ENCODE measurements at places on chromosomes 7 and 10.

DNA sequence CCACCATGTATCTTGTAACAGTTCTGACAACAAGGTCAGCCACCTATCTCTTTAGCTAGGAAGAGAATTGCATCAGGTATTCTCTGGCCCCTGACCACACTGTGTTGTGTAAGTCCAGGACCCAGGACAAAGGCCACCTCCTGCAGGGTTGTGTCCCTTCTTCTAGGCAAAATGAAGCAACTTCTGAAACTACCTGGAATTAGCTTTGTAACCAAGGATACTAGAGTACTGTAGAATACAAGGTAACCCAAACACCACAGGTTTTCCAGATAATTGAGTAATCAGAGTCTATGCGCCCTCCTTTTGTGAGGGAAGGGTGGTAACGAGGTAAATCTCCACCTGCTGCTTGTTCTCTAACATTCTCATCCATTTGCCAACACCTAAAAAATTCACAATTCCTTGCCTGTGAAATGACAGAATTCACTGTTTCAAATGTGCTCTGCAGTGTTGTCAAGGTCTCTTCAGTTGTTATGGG, 51.7 kb downstream of the SGMS1 start:
- no peak for DNase-seq

DNA sequence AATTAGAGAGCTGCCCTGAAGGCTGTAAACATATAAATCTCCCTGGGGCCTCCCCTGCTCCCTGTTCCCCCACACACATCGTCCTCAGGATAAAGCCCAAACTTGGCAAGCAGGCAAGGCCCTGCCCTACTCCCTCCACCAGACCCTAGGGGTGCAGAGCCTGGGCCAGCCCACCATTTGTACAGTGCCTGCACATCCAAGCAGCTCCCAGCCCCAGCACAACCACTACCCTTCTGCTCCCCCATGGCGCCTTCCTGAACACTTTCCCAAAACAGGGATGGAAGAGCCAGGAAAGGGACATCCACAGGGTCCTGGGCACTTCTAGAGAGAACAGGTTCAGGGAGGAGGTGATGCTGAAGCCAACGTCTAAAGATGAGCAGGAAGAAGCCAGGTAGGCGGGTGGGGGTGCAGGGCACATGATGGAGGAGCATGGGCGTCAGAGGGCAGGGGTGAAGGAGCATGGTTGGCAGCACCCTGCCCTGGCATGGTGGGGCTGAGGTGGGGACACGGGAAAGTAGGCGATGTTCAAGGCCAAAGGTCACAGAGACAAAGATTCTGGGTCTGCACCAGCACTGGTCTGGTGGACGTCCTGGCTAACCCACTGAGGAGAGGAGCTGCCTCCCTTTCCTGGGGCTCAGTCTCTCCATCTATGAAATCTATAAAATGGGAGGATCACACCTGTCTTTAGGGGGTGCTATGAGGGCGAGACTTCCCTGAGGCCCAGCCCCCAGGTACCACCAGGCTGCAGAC, 140.6 kb downstream of the ARHGAP22 start:
- no peak for DNase-seq

GRCh38 chr10:28620251-28620650, 57.1 kb upstream of the BAMBI start:
- DNase-seq = no peak

DNA sequence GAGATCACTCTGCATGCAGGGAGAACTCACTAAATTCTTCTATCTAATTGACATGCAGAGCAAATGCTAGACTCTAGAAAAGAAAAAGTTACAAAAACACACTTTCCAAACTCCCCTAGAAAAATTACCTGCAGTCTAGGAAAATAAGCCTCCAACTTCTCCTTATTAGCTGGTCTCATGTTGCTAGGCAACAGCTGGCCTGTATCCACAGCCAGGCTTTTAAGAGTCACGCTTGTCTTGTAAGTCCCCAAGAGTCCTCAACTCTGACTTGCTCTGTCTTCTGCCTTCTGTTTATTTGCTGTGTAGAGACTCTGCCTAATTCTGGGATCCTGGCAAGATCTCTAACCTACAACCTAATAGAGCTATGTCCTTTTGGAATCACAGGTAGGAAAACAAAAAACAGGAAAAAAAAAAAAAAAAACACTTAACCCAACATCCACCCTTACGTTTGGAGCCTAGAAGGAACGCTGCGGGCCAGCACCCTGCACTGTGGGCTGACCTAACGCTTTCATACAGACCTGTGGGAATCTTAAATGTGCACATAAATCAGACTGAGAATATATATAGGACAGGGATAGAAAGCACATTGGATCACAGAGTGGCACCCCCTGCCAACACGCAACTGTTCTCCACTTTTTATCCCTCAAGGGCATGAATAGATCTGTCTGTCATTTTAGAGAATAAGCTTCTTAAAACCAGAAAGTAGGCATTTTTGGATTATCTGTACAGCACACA, 117.0 kb upstream of the PTPRZ1 start:
- peak; percentile 71 for DNase-seq

GRCh38 chr7:44587843-44588711, 6.0 kb upstream of the TMED4 start:
- no peak for DNase-seq

DNA sequence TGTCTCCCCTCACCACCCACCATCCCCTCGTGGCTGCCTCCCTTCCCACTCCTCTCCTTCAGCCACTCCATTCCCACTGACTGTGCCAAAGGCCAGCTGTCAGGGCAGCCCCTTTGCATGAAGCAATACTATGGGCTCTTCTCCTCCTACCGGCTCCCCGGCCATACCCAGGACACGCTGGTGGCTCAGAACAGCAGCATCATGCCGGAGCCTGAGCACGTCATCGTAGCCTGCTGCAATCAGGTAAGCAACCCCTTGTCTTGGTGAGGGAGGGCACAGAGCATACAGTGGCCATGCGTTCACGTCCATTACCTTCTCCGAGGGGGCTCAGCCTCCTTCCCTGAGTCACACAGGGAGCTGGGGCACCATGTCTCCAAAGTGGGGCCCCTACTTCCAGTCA, 11.6 kb downstream of the CHAT start:
- no peak for DNase-seq

DNA sequence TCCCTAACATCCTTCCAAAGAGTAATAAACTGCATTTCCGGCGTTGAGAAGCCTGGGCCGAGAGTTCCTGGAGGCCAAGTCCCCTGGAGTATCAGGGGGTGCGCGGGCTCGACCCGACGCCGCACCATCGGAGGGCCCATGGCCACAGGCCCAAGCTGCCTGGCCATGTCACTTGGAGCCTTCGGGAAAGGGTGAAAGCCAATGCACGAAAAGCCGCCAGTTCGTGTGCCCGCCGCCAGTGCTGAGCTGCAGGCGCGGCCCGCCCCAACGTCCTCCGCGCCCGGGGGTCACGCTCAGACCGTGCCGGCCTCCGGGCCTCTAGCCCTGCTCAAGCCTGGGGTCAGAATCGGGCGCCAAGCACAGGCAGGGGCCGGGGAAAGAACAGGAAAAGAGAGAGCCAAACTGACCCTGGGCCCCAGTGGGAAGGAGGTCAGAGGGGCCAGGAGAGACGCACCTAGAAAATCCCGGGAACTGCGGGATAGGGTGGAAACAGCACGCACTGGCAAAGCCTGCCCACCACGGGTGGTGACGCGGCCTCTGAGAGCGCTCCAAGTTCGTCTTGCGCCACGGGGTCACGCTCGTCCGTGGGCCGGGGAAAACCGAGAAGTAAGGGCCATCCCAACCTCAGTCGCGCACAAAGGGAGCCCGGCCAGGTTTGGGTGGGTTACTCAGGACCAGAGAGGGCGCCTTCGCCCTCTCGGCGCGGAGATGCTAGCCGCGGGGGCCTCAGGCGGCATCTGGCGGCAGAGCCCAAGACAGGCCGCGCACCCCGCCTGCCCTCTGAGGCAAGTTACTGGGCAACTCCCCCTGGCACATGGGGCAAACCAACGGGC, 4.2 kb upstream of the EBF3 start:
- no peak for DNase-seq

DNA sequence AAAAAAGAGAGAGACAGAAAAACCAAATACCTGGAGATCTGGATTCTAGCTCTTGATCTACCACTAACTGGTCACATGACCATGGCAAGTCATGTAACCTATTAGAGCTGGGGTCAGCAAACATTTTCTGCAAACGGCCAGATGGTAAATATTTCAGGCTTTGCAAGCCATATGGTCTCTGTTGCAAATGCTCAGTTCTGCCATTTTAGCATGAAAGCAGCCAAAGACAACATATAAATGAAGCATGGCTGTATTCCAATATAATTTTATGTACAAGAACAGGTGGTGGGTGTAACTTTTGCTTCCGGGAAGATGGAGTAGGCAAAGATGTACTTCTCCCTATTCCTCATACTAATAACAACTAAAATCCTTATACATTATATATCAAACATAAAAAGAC, 6.7 kb downstream of the FRA10AC1 start:
- DNase-seq = no peak

DNA sequence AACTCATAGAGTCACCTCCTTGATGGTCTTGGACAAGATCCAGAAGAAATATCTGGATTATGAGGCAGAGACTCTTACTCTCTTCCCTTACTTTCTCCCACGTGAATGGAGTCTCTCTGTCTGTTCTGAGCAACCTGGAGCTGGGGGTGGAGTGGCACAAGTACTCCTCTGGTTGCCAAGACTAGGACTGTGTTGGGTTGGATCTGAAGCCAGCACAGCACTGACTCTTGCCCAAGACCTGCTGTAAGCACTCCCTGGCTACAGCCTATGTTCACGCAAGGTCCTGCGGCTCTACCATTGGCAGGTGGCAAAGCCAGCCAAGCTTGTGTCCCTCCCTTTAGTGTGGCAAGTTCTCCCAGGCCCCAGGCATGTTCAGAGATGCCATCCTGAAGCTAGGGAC, 488.2 kb upstream of the NRG3 start:
- no peak for DNase-seq

GRCh38 chr7:13797545-13797944, 191.9 kb downstream of the ETV1 start:
- DNase-seq = no peak

DNA sequence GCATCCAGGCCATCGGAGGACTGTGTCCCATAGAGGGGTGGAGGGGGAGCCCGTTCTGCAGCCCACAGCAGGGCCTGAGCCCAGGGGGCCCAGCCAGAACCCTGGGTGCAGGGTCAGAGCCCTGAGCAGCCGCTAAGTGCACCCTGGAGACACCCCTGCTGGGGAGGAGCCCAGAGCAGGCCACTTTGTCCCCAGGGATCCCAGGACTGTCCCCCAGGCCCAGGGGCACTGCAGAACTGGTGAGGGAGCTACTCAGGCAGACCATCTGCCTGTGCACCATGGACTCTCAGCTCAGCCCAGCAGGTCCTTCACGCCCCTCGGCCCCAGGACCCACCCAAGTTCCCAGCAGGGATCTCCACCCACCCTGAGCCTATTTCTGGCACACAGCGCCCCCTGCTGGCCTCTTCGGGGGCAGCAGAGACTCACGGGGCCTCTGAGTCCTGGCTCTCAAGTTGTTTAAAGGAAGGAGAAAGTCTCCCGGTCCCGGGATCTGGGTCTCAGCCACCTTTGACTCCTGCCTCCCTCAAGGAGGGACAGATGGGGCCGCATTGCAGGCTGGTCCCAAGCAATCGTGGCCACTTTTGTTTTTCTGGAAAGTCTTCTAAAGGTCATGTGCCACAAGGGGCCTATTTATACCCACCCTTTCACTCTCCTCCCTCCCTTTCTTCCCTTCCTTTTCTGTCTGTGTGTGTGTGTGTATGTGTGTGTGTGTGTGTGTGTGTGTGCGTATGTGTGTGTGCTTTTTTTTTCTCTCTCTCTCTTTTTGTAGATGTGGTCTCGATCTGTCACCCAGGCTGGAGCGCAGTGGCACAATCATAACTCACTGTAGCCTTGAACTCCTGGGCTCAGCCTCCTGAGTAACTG, 90.3 kb downstream of the MYL10 start:
- DNase-seq = no peak

DNA sequence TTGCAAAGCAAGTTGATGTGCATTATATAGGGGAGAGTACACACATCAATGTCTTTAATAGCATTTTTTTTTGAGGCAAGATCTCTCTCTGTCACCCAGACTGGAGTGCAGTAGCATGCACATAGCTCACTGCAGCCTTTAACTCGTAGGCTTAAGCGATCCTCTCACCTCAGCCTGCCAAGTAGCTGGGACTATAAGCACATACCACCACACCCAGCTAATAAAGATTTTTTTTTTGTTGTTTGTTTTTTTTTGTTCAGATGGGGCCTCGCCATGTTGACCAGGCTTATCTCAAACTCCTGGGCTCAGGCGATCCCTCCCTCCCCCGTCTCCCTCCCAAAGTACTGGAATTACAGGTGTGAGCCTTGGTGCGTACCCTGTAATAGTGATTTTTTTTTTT, 1.5 kb downstream of the UMAD1 start:
- DNase-seq = no peak

DNA sequence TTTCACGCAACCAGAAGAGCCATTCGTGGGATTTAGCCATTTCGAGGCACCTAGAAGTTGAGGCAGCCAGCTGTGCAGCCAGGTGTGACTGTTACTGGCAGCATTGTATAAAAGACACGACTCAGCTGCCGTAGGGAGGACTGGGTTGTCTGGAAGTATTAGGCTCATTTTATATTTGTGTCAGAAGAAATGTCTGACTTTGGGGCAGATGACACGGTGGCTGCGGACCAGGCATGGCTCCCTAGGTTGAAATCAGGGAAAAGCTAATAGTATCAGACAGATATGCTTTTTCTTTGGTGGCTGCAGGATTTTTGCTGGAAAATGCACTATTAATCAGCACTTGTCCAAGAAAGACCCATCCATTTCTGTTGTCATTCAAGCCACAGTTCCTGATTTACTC, 4.2 kb upstream of the DPYSL4 start:
- DNase-seq = no peak

DNA sequence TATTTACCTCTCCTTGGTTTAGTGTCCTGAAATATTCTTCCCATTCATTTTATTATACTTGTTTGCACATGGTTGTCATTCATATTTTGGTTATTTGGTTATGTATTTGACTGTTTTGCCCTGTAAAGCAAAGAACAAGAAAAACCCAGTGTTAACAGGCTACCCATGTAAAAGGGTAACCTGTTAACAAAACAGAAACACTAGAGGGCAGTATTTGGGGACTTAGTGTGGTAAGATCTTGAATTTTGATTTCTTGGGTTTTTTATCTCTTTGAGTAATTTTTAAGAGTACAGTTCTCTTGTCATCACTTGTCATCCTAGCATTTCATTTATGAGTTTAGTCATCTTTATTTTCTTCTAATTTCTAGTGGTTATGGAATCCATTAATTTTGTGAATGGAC, 51.3 kb downstream of the POLL start:
- DNase-seq = no peak

DNA sequence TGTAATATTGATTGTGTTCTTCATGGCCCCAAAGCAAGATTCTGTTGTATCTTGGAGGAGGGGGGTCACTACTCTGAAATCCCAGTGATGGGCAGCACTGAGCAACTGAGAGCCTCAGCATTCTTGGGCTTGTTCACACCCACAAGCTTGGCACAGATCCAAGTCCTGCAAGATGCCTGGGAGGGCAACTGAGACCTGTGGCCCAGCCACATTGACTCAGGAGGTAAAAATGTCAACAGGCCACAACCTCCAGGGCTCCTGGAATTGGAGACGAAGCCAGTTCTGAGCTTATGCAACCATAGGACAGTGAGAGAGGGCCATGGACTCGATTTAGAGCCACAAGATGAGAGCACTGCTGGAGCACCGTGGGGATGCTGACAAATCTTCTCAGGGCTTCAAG, 3.1 kb upstream of the DOCK1 start:
- DNase-seq = no peak
